Activated CD8-positive, alpha-beta memory T cell treated with anti-CD3 and anti-CD28 coated beads for 1 hour (primary cell): ENCODE measurements at places on chromosomes 12 and 14.

GRCh38 chr14:65849558-65849957, 437.0 kb downstream of the FUT8 start:
- no peak for DNase-seq

DNA sequence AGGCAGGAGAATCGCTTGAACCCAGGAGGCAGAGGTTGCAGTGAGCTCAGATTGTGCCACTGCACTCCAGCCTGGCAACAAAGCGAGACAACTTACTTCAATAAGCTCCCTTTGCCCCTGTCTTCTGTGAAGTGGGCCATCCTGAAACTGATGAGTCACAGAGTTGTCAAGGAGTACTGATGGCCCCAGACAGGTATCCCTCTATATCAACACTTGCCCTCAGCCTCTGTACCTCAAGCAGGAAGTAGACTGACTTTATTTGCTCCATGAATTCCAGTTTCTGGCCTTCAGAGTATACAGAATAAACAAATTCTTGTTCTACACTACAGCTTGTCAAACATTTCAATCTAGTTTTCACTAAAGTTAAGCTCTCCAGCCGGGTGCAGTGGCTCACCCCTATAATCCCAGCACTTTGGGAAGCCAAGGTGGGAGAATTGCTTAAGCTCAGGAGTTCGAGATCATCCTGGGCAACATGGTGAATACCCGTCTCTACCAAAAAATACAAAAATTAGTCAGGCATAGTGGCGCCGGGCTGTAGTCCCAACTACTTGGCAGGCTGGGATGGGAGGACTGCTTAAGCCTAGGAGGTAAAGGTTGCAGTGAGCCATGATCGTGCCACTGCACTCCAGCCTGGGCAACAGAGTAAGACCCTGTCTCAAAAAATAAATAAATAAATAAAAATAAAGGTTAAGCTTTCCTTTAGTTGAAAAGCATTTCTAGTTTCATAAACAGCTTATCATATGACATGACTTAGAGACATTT, 16.4 kb upstream of the LRP10 start:
- DNase-seq, result no peak

DNA sequence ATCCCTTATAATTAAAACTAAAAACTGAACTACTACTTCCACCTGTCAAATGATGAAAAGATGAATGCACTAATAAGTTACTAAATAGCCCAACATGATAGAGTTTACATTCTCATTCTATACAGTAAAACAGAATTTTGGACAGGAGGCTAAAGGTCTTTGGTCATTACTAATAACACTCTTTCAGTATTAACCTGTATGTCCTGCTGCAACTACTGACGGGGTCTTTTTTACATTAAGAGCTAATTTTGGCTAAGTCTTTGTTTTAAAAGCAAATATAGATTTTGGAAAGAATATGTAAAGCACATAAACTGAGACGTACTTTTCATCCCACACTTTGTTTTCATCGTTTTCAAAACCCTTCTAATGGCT, 175.4 kb upstream of the CDKN3 start:
- no peak for DNase-seq

- DNase-seq, result no peak
These were observed 311.8 kb downstream of the RERGL start for GRCh38 chr12:17778242-17778641.

GRCh38 chr12:119780786-119781434, 96.2 kb downstream of the CIT start:
- no peak for DNase-seq

DNA sequence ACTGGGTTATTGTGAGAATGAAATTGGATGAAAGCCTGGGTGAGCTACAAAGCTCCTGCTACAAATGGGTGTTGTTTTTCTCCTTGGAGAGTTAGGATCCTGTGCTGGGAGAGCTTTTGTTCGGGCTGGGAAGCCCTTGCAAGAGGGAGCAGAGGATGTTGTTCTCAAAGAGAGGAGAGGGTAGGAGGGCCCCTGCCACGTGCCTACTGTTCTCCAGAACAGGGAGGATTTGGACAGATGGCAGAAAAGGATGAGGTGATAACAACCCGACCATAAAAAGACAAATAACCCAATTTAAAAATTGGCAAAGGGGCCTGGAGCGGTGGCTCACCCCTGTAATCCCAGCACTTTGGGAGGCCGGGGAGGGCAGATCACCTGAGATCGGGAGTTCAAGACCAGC, 68.8 kb downstream of the GALNT16 start:
- no peak for DNase-seq

- DNase-seq, result no peak
These were observed 155.8 kb upstream of the FKBP4 start for GRCh38 chr12:2639020-2639298.

DNA sequence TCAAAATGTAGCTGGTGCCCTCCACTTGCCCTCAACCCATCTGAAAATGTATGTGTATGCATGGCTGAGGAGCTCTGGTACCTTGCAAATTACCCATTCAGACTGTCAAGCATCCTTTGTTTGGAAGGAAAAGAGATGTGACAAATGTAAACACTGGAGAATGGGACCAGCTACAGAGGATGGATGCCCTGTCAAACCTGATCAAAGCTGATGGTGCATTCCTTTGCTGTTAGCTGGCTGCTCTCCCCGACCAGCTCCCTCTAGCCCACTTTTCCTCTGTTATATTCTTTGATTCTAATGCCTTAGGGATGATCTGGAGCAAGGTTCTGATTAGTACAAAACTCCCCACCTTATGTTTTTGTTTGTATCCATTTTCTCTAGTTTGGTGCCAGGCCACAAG, 310.3 kb downstream of the C12orf75 start:
- DNase-seq, result no peak
